ENCODE measurements at places on chromosomes 4 and X.

GRCh38 chr4:95051702-95052020 lies 293.9 kb downstream of the BMPR1B start:
- no peak for DNase-seq

GRCh38 chr4:87014284-87014782 lies 79.5 kb downstream of the AFF1 start:
- peak; percentile 79 for DNase-seq

DNA sequence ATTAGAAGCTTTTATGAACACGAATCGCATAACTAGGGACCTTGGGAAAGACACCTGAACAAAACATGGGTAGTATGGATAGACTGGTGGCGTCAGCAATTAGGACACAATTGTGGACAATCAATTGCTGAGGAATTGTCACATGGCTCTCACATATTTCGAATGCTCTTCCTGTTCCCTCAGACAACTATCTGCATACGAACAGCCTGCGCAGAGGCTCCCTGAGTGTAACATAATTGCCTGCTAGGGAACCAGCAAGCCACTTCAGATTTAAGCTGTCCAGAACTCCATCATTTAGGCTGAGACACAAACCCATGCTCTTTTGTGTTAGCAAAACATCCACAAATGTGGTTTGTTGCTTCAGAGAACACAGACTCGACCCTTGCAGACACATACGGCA lies 160.8 kb downstream of the MGST2 start:
- DNase-seq = no peak

DNA sequence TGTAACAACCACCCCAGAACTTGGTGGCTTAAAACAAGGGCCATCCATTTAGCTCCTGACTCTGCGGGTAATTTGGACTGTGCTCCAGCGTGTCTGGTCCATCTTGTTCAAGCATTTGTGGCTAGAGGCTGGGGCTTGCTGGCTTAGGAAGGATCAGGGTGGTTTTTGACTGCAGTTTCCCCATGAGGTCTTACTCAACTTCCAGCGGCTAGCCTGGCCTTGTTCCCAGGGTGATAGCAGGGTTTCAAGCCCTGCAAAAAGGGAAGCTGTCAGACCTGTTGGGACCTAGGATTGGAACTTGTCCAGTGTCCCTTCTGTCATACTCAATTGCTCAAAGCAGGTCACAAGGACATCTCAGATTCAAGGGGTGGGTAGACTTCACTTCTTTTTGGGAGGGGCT lies 205.9 kb downstream of the STIM2 start:
- DNase-seq = no peak

GRCh38 chr4:40881851-40882250 lies 132.1 kb downstream of the NSUN7 start:
- no peak for DNase-seq

DNA sequence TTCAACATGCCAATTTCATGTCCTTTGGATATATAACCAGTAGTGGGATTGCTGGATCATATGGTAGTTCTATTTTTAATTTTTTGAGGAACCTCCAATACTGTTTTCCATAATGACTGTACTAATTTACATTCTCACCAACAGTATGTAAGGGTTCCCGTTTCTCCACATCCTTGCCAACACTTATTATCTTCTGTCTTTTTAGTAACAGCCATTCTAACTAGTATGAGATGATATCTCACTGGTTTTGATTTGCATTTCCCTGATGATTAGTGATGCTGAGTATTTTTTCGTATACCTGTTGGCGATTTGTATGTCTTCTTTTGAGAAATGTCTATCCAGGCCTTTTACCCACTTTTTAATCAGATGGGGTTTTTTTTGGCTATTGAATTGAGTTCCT lies 133.5 kb upstream of the MED14 start:
- no peak for DNase-seq

GRCh38 chr4:184528051-184528450 lies 53.7 kb upstream of the IRF2 start:
- DNase-seq = no peak

DNA sequence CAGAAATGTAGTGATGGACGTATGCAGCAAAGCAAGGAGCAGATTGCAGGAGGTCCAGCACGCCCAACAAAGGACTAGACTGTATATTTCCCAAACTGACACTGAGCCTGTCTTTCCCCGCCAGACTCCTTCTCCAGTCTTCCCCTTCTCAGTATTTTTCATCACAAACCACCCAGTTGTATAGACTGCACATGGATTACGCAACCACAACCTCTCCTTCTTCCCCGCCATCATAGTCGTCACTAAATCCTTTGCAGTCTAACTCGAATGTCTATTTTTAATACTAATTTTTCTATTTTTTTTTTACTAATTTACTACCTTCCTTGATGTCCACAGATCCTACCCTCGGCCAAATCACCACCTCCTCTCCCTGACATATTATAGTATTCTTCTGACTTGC lies 105.4 kb downstream of the MTNR1A start:
- DNase-seq = no peak

DNA sequence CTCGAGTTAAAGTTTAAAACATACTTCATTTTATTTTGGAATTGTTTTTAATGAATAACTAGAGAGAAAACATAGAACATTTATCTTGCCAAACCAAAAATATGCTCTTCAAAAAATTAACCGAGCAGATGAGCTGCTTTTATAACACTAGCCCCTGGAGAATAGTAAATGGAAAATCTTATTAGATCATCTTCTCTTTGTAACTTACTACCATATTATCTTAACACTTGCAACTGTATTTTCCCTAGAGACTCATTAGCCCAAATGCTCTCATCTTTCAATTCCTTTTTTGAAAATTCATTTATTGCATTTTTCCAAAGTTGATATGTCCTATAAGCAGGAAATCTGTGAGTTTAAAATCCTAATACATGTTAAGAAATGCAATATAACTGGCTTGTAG lies 143.3 kb downstream of the CAMK2D start:
- peak; percentile 18 for DNase-seq

- peak; percentile 71 for DNase-seq
Observed at GRCh38 chrX:13064599-13065143, 20.3 kb upstream of the FAM9C start.

- DNase-seq = peak; percentile 10
Observed at GRCh38 chrX:132292793-132293192, 73.5 kb upstream of the RAP2C start.

DNA sequence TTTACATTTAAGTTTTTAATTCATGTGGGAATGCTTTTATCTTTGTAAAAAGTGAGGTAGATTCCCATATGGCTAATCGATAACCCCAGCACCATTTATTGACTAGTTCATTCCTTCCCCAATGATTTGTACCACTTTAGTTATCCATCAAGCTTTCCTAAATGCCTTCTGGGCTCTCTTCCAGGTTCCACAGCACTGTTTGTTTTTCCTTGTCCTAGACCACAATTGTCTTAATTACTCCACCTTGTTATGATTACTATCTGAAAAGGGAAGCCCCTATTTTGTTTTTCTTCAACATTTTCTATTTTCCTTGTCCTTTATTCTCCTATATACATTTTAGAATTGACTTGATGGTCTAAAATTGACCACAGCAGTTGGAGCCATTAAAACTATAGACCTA lies 48.5 kb upstream of the GPRIN3 start:
- DNase-seq = no peak

DNA sequence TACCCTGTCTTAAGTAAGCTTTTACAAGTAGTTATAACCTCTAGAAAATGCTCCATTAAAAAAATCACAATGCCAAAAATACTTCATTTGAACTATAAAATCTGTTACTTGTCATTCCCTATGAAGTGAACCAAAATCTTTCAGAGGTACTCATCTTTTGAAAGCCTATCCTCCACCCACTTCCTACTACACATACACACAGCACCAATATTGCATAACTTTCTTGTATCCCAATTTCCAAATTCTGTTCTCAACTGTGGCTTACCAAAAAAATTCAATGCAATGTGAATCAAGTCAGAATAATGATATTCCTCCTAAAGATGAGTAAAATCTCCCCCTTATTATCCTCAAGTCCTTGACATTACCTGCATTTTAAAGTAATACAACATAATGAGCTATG lies 15.9 kb downstream of the DHX15 start:
- DNase-seq = no peak

DNA sequence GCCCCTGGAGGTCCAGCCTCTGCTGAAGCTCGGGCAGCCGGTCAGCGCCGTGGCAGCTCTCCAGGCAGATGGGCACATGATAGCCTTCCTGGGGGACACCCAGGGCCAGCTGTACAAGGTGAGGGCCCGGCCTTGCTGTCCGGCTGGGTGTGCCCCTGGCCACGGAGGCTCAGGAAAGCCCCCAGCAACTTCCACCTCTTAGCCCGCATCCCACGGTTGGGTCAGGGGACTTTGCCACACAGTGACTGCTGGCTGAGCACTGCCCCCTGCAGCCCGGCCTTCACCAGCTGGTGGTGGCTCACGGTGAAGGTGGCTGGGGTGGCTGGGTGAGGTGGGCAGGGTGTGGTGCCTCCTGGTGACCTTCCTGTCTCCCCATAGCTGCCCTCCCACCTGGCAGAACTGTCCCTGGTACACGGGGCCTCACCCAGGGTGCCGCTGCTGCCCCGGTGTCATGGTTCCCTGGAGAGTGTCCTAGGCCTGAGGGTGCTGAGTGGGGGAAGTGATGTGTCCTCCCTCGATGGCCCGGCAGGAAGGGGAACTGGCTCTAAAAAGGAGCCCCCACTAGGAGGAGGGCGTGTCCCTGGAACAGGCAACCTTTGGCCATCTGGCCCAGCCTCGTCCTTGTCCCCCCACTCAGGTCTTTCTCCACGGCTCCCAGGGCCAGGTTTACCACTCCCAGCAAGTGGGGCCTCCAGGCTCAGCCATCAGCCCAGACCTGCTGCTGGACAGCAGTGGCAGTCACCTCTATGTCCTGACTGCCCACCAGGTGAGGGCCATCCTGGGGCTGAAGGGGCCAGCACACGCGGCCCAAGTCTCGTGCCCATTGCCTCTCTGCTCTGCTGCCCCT lies 4.5 kb downstream of the PLXNB3 start:
- no peak for DNase-seq

- peak; percentile 68 for DNase-seq
Observed at GRCh38 chr4:4574792-4575191, 32.9 kb upstream of the STX18 start.

- DNase-seq = no peak
Observed at GRCh38 chrX:39965051-39965573, 132.6 kb downstream of the BCOR start.

GRCh38 chr4:106149026-106149425 lies 167.0 kb downstream of the TBCK start:
- DNase-seq = no peak

DNA sequence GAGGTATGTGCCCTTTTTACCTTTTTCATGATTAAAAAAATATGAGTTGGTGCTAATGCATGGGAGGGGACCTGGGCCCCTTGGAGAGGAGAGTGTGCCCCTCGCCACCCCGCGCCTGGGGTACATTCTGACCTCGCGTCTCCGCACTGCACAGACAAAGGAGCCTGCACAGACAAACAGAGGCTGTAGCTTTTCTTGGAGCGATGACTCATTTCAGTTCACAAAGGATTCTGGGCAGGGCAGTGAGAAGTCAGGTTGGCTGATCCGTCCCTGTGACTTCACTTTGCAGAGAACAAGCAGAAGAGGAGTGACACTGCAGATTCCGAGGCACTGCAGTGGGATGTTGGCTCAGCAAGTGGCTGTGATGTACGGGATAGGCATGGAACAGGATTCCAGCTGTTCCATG lies 82.9 kb downstream of the STOX2 start:
- DNase-seq = peak; percentile 40

DNA sequence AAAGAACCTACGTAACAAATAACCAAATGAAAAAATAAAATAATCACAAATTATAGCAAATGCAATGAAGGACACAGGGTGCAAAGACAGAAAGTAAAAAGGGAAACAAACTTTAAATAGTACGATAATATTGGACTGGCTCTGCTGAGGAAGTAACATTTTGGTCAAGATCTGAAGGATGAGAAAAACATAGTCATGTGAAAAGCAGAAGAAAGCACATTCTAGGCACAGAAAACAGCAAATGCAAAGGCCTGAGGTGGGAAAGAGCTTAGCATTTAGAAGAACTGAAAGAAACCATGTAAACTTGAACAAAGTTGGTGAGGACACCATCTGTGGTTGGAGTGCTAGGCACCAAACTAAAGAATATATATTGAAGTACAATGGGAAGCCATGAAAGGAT lies 111.2 kb downstream of the PPP3CA start:
- no peak for DNase-seq

- DNase-seq = no peak
Observed at GRCh38 chrX:120755066-120755846, 120.4 kb downstream of the CT47B1 start.

- no peak for DNase-seq
Observed at GRCh38 chr4:100569196-100569595, 51.4 kb upstream of the EMCN start.

- no peak for DNase-seq
Observed at GRCh38 chr4:82802911-82803310, 4.3 kb upstream of the SCD5 start.

DNA sequence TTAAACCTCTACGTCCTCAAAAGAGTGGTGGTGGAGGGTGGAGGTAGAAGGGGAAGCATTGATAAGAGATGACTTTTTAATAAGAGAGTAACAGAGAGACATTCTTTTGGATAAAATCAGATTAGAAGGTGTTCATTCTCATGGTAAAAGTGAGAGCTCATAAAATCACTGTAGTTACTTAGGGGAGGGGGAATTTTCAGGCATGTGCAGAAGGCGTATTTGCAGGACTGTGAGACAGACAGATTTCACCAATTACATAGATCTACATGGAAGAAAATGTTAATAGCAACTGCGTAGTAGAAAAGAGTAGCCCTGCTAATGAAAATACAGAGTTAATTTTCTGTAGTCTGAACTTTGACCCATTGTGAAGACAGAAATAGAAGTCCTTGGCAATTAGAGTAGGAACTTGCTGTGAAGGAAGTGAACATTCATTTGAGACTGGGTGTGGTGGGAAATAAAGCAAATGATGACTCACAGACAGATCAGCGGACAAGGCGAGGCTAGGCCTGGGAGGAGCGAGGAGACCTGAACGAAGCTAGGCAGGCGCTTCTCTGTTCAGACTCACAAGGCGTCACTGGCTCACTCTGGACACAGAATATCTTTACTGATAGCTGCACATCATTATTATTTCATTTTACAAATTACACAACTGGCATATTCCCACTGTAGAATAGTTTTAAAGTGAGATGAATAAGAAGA lies 57.2 kb upstream of the FAM9C start:
- DNase-seq = no peak

- DNase-seq = no peak
Observed at GRCh38 chr4:112753333-112753732, 116.4 kb downstream of the LARP7 start.

DNA sequence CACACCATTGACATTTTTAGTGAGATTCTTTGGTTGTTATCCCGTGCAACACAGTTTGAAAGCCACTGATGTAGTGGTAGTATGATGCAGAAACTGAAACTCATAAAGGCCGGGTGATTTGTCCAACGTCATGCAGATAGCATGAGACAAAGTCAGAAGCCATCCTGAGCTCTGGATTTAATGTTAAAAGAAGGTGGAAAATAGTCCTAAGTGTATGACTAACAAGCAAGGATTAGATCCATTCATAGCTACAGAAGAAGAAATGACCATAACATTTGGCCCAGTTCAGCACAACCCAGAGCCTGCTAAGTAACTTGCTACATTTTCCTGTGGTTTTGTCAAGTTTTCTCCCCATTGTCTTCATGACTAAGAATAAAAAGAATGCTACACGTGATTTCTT lies 142.4 kb downstream of the AMELX start:
- DNase-seq = peak; percentile 77

- DNase-seq = no peak
Observed at GRCh38 chrX:130984782-130985181, 73.4 kb upstream of the ARHGAP36 start.

Measured in fibroblast of skin of left biceps (primary cell).